ENCODE measurements at places on chromosomes 7 and 10.

DNA sequence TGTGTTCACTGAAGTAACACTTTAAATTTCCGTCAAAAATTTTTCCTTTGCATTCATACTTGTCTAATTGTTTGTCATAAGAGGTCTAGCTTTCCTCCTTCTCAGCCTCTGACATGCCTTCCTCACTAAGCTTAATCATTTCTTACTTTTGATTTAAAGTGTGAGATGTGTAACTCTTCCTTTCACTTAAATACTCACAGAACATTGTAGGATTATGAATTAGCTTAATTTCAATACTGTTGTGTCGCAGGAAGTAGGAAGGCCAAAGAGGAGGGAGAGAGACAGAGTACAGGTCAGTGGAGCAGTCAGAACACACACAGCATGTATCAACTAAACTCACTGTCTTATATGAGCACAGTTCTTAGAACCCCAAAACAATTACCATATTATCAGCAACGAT is 99.0 kb downstream of the SRPK2 start:
- no peak for DNase-seq

DNA sequence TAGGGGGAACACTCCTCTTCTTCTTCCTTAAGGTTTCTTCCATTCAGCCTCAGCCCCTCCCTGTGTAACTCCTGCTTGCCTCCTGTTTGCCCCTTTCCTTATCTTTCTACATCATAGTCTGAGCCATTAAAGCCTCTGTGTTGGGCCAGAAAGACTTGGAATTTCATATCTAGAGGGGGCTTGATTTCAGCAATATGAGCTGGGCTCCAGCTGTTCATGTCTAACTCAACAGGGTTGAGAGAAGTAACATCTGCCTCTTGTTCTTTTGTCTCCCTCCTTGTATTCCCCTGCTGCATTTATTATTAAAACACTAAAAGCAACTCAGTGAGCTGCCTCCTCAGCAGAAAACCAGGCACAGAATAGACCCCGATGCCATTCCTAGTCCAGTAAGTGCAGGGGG is 17.6 kb downstream of the SEC24C start:
- no peak for DNase-seq

DNA sequence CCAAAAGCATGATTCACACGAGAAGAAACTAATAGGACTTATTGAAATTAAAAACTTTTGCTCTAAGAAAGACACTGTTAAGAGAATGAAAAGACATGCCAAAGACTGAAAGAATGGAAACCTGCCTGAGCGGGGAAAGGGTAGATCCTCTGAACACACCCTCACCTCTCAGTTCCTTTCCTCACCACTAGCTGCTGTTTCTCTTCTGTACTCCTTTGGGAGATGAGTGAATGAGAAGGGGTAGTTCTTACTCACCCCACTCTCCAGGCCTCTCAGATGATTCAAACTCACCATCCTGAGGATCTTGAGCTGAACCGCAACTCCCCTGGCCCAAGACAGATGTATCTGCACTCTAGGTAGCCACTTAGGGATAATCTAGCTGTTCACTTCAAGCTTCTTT is 41.9 kb downstream of the IQUB start:
- no peak for DNase-seq

- peak; percentile 24 for DNase-seq
These were observed 52.3 kb upstream of the ENO4 start for GRCh38 chr10:116796910-116797513.

GRCh38 chr10:13658264-13658663 is 71.5 kb downstream of the PRPF18 start:
- DNase-seq: no peak

GRCh38 chr10:24346877-24347519 is 138.1 kb downstream of the KIAA1217 start:
- no peak for DNase-seq

DNA sequence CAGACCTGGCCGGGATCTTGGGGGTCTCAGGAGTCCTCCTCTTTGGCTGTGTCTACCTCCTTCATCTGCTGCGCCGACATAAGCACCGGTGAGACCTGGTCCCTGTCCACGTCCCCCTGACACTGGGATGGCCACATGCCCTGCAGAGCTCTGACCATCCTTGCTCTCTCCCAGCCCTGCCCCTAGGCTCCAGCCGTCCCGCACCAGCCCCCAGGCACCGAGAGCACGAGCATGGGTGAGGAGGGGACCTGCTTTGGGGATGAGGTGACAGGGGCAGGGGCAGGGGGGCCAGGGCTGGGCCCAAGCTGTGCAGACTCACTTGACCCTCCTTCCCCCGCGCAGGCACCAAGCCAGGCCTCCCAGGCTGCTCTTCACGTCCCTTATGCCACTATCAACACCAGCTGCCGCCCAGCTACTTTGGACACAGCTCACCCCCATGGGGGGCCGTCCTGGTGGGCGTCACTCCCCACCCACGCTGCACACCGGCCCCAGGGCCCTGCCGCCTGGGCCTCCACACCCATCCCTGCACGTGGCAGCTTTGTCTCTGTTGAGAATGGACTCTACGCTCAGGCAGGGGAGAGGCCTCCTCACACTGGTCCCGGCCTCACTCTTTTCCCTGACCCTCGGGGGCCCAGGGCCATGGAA is 959 bp downstream of the PVRIG start:
- DNase-seq: no peak

DNA sequence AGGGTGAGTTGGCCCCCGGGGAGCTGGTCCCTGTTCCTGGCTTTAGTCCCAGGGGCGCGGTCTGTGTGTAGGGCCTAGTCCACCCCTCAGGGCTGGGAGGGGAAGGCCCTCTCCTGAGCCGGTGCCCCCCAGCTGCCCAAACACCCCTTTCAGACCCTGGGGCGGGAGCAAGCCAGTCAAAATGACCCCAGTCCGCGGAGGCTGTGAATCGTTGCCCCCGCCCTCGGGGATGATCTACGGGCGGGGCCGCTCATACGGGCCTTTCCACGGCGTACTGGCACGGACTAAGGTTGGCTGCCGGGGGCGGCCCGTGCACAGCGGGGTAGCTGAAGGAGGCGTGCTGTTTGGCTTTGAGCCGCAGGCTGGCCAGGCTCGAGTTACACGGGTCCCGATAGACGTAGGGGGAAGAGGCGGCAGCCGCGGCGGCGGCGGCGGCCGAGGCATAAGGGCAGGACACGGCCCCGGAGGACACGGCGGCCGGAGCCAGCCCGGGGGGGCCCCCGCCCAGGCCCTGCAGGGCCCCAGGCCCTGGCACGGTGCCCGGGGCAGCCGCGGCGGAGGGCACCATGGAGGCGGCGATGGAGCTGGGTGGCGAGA is 4.3 kb downstream of the ELOVL3 start:
- DNase-seq: no peak

DNA sequence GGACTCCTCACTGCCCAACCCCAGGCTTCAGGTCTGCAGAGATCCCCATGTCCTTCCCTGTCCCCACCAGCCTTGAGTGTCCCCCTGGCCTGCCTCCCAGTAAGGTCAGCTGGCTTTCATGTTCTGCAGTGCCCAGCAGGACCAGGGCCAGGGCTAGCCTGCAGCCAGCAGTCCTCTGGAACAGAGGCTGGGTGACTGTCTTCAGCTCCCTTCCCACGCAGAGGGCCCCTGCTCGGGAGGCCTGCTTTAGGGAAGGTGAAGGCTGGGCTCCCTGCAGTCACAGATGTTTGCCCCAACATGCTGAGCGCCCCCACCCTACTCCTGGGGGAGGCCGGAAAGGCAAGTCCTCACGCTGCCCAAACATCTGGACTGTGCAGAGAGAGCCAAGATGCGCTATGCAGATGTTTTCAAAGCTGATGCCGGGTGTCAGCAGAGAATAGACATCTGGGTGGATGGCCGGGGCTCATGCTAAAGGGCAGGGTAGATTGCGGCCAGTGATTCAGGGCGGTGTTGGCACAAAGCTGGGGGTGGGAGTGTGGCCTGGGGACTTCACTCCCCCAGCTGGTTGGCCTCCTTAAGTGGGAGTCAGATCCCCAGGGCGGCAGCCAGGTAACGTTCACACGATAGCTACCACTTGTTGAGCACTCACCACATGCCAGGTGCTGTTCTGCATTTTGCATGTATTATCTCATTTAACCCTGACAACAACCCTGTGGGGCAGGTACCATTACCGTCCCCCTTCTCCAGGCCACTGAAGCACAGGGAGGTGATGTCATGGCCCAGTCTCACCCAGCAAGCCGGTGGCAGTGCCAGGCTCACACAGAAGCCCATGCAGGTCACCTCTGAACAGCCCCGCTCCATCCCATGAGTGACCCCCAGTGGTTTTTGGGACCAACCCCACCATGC is 71.2 kb upstream of the COL13A1 start:
- DNase-seq: no peak

DNA sequence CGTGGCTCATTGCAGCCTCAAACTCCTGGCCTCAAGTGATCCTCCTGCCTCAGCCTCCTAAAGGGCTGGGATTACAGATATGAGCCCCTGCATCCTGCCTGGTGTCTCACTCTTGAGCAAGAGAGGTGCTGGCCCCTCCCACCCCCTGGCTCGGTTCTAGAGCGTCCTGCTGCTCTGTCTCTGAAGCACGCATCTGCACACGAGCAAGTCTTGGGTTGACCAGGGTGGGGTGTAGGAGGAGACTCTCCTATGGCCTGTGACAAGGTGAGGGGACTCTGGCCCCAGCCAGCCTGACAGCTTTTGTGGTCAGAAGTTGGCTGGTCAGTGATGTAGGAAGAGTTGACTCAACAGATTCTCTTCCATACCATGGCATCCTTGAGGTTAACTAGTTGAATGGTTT is 110.7 kb upstream of the CARD11 start:
- DNase-seq: no peak

- DNase-seq: no peak
These were observed 60.8 kb downstream of the CHN2 start for GRCh38 chr7:29255199-29255878.

DNA sequence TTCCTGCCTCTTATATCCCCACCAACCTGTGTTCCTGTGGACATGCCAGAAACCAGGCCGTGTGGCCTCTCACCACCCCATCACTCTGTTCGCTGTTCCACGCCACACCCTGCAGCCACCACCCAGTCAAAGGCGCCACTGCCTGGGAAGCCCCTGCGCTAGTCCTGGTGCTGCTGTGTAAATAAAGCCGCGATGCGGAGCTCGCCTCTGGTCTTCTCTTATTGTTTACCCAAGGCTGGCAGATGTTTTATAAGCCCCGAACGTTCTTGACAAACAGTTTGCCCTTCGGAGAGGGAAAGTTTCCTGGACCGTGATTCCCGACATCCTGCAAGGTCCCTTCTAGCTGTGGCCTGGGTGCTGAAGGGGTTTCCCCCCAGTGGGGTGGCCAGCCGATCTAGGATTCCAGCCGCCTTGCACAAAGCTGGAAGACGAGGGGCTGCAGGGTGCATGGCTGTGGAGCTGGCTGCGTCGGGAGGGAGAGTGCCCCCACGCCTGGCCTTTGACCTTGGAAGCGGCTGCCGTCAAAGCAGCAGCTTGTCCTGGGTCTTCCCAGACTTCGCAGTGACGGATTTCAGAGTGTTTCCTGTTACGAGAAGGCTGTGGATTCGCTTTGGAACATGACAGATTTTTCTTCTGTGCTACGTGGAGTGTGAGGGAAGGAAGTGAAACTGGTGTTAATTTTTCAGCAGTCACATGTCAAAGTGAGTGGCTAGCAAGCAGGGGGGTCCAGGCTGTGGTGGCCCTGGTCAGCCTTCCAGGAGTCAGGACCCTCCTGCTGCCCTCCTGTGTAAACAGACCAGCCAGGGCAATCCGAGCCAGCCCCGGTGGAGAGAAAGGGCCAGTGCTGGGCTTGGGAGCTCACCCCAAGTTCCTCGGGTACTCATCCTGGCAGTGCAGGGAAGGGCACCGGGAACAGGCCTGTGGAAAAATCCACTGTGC is 61.6 kb downstream of the LHPP start:
- DNase-seq: no peak

- DNase-seq: no peak
These were observed 36.8 kb downstream of the SLC18A2 start for GRCh38 chr10:117277675-117278074.

DNA sequence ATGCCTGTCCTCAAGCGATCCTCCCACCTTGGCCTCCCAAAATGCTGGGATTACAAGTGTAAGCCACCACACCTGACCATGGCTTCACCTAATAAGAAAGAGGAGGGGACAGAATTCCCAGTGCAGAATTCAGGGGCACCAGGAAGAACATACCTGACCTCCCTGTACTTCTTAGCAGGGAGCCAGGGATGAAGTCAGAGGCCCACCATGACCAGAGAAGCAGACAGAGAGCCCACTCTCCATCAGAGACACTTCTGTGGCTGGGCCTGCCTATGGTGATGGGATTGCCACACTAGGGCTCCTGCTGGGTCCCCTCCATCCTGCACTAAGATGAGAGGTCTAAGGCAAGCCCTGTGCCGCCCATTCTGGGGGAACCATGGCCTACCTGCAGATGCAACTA is 157.4 kb upstream of the LYZL2 start:
- no peak for DNase-seq

- no peak for DNase-seq
These were observed 586.6 kb downstream of the SUGCT start for GRCh38 chr7:40721342-40721949.

GRCh38 chr7:90312745-90313144 is 8.4 kb downstream of the FAM237B start:
- no peak for DNase-seq

DNA sequence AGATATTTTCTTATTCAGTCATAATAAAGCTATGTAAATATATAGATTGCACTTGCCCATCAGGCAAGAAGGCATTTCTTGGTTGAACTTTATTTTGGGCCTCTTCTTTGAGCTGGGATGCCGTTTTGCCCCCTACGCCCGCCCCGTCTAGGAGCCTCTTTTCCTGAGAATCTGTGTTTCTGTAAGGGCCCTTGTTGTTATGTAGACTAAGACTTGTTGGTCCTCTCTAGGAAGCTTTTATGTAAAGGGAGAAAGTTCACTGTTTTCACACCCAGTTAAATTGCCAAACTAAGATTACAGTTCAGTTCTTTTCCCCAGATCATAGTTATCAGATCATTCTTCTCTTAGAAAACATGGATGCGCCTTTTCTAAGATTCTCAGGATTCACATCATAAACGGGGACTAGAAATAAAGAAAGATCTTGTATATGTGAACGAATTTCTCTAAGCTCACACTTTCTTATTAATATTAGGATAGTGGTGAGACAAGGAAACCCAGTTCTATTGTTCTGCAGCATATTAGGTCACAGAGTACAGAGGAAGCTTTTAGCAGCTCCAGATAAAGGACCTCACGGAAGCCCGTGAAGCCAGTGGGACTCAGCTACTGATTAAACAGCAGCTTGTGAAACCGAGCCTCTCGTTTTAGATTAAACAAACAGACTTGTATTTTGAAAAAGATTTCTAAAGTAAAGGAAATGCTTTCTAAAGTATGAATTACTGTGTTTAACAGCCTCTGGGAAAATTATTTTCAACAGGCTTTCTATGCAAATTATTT is 3.8 kb downstream of the LMTK2 start:
- no peak for DNase-seq

DNA sequence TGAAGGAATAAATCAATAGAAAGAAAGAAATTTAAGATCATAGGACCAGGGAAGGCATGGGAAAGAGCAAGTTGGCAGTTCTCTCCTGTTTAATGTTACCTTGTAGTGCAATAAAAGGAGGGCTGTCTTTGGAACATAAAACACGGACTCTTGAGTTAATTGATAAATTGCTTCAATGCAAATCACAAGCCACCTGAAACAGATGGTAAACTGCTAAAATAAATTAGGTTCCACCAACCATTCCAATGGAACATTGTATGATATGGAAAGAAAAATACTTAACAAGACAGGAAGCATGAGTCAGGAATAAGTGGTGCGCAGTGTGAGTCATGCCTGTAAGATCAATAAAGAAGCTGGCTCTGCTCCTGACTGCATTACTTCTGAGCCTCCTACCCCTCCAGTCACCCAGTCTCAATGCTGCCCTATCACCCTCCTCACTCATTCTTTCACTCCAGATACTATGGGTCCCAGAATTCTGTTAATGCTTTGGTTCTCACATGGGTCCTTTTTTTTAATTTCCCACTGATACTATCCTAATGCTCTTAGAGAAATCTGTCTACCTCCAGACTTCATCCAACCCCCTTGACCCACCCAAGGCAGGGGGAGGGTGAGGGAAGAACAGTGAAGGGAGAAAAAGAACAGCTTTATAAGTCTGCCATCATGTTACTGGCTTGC is 78.9 kb downstream of the LRRC17 start:
- peak; percentile 66 for DNase-seq

Data from AG09319 (cell line).